Fibroblast of skin of right quadriceps (primary cell): ENCODE measurements at places on chromosomes 4 and X.

DNA sequence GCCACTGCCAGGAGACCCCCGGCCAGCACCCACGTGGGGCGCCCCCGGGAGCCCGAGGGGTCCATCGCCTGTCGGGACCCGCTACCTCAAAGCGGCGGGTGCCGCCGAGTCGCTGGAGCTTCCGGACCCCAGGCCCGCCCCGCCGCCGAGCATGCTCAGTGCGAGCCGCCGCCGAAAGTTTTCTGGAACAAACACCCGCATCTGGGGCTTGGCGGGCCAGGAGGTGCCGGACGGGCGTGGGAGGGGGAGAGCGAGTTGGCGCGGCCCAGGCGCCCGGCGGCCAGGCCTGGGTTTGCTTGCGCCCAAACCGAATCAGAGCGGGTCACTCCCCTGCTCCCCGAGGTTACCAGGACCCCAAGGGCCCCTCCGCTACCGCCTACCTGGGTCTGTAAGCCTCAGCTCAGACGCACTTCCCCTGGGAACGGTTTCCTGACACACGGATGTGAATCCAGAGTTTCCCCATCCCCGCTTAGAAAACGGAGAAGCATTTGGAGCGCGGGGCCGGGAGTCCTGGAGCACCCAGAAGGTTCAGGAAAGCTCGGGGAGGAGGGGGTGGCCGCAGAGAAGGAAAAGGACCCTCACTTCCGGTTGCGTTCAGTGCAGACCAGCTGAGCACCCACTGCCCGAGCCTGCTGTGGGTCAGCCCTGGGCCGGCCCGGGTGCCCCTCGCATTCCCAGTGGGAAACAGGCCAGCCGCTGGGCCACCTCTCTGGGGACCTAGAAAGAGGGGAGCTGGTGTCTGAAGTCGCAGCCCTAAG is at the start of gene EVC2:
TSS of gene EVC2 (minus strand) at position 111 of the 758 bp plus-strand sequence. CDS start at position 65, 46 bp downstream.
- DNase-seq, result peak; percentile 47

- DNase-seq, result no peak
These were observed 499 bp downstream of the CYP2U1 start for GRCh38 chr4:107931775-107932321.

DNA sequence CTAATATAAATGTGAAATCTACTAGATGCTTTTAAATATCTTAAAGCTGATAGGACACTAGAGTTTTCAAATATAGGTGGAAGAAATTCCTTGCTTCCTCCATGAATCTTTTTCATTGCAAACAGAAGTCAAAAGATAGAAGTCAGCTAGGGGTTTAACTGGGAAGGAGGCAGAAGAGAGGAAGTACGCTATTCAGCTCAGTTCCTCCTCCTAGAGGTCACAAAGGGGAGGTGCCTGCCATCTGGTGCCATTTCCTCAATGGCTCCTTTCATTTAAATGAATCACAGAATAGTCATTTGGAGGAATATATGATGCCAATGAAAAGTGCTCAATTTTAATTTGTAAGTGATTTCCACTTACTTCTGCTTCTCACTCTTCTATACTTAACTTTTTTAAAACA is 8.5 kb downstream of the COL25A1 start:
- DNase-seq, result no peak

DNA sequence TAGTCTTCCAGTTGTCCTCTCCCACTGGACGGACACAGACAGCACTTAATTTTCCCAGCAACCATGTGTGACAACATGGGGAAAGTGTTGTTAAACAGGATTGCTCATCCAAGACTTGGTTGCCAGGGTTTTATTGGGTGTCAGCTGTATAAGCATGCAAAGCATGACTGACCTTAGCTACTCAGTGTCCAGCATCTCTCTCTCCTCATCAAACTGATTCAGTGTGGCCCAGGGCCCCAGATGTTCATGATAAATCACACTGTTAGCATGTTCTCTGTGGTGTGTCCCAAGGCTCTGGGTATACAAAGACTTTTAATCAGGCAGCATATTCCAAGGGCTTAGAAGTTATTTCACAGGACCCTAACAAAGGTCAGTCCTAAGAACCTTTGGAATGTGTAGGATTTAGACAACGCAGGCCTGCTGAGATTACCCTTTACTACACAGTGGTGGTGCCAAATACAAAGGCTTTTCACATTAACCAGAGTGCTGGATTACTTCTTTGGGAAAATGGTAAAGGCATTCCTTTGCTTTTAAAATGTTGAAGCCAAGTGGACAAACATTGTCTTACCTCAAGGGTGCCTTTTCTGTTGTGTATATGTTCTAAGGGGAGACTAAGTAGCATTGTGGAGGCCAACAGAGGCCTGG is 213.3 kb downstream of the GLUD2 start:
- no peak for DNase-seq

DNA sequence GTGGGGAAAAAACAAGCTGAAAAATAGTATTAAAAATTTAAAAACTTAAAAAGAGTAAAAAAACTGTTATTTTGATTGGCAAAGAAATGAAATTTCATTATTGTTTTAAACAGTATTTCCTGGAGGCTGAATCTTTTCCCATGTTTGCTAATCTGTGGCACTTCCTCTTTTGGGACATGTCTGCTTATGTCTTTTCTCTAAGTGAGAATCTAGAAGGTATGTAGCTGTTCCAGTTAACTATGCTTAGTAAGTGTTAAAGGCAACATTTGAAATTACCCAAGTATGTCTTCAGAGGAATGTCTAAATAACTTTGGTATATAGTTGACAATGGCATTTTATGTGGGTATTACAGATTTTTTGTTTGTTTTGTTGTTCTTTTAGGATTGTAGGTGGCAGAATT is 81.6 kb upstream of the TBC1D9 start:
- no peak for DNase-seq

DNA sequence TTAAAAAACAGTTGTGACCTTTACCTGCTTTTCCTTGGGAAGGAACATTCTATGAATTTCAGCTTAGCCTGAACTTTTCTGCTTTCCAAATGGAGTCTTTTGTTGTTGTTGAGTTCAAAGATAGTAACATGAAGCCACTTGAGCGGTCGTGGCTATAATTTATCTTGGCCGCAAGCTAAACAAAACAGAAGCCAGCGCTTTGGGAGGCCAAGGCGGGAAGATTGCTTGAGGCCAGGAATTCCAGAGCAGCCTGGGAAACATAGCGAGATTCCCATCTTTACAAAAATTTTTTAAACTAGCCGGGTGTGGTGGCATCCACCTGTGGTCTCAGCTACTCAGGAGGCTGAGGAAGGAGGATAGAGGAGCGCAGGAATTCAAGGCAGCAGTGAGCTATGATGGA is 29.9 kb downstream of the TKTL1 start:
- DNase-seq, result no peak

GRCh38 chrX:6244666-6245065 is 16.0 kb upstream of the NLGN4X start:
- no peak for DNase-seq

GRCh38 chrX:103329991-103330390 is at the start of gene TCEAL7:
Gene TCEAL7, plus strand, starts transcription at chrX:103330239. Its CDS starts 1,165 bp downstream, at chrX:103331404.
- DNase-seq, result peak; percentile 28

GRCh38 chr4:37324546-37324945 is 80.0 kb downstream of the NWD2 start:
- no peak for DNase-seq

DNA sequence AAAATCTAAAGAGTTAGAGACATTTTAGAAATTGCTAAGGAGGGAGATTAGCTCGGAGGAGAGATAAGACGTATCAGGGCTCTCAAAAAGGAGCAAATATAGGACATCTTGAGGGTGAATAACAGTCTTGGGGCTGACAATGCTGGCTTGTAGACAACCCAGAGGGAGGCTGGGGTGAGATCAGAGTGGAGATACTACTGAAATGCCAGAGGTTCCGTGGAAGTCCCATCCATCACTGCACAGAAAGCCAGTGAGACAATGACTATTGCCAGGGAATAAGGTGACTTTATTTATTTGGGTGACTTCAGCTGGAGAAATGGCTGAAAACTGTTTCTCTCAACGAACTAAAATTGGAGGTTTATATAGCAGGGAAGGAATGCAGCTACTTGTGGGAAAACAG is 838.1 kb upstream of the AGA start:
- DNase-seq, result peak; percentile 1

DNA sequence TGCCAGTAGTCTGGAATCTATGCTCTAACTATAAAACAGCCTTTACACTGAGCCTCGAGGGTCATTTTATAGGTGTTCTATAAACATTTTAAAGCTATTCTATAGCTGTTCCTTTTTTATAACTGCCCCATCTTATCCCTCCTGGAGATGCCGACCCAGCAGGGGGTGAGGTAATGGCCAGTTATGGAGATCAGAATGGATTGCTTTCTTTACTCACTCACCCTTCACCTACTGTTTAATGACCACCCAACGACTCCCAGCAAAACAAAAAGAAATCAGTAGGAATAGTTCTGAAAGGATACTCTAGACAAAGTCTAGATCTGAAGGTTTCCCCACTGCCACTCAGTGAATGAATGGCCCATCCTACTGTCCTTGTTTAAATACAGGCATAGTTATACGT is 1113.1 kb downstream of the FAT4 start:
- no peak for DNase-seq

DNA sequence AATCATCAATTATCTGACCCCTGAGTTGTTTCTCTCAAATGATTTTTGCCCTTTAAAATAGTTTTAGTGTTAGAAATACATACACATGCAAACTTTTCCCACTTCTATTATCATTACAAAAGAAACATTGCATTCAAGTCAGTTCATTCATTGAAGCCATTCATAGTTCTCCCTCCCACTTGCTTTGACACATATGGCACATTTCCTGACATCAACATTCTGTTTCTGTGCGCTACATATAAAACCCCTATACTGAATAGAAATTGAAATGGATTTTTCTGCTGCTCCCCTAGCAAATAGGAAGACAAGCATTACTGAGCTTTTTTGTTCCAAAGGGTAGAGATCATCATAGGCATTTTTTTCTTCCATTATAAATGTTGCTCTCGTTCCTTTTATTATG is 497.9 kb upstream of the PCDH10 start:
- DNase-seq, result no peak
